ENCODE measurements at places on chromosomes 3 and 15. TPM values are rescaled to one million over a fixed set of nuclear protein-coding genes. Genes with fewer than 3 reads are reported as not detected.

The GPR62 gene
- not detected for total RNA-seq

- no peak for DNase-seq
Measured at GRCh38 chr3:30604093-30604492, 2.3 kb upstream of the TGFBR2 start.

DNA sequence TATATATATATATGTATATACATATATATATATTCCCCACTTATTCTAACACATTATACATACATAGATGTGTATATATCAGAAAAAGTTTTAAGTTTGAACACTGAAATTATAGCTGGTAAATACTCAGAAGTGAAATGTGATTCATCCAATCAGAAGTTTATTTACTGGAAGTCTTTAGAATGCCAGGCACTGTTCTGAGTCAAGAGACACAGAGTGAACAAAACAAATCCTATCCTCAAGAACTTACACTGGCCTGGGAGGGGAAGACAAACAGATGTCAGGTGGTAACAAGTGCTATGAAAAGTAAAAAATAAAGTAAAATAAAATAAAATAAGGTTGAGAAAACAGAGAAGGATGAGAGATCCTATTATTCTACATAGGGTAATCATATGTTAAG lies 13.4 kb downstream of the DHX36 start:
- DNase-seq, result no peak

DNA sequence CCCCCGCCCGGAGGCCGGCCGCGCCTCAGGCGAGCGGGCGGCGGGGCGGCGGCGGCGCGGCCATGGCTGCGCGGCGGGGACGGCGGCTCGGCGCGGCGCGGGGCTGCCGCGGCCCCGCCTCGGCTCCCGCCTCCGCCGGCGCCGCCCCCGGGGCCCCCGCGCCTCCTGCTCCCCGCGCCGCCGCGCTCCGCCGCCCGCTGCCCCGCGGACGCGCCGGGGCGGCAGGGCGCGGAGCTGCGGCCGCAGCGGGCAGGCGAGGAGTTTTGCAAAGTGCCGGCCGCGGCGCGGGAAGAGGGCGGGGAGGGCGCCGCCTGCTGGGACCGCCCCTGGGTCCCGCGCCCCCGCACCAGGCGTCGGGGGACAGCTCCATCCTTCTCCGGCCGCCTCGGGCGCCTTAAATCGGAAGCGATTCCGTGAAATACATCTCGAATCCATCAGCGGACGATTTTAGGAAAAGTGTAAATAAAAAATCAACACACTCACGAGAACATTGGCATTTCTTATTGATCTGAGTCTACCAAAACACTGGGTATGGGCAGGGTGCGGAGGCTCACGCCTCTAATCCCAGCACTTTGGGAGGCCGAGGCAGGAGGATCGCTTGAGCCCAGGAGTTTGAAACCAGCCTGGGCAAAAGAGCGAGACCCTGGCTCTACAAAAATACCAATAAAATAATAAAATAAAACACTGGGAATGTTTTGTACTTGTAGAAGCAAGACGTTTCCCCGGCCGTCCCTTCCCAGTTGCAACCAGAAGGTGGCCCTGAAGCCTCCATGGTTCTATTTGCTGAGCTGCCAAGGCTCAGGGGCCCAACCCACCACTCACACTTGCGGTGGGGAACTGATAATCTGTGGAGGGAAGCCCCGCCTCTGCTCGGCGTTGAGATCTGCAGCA lies 136.9 kb downstream of the NUP210 start:
- DNase-seq, result no peak

DNA sequence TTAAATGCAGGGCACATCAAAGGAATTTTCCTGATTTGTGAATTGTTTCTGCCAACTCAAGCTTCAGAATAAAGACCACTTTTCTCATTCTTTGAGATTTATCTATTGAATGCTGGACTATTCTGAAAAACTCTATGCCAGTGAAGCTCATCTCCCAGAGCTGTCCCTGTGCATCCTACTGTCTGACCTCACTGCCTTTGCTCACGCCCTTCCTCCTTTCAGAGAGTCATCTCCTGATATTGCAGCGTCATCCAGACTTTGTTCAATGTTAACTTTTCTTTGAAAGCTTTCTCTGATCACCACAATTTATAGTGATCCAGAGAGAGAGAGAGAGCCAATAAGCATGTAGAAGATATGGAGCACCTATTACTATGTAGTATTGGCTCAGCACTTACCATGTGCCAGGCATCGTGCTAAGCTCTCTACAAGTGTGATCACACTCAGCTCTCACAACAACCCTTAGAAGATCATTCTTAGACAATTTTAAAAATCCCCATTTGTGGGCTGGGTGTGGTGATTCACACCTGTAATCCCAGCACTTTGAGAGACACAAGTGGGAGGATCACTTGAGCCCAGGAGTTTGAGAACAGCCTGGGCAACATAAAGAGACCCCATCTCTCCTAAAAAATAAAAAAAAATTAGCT lies 30.2 kb upstream of the TLE3 start:
- DNase-seq, result no peak

GRCh38 chr3:6671363-6671762 lies 189.6 kb upstream of the GRM7 start:
- DNase-seq, result no peak

GRCh38 chr15:31005660-31006059 lies 14.2 kb upstream of the MTMR10 start:
- no peak for DNase-seq

DNA sequence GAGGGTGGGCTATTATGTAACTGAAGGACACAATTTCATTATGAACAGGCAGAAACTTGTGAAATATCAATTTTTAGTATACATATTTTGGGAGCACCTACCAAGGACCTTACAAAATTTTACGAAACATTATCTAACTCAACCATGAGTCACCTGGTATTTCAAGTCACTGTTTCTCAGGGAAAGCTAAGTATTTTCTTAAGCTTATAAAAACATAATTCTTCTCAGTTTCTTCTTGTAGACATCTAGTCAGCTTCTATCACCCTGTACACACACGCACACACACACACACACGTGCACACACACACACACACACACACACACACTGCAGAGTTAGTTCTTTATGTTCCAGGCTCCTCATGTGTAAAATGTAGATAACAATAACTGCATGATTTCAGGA lies 658.3 kb downstream of the TUSC7 start:
- DNase-seq, result no peak
